ENCODE measurements at places on chromosomes 3 and 15. TPM values are rescaled to one million over a fixed set of nuclear protein-coding genes. Genes with fewer than 3 reads are reported as not detected.
A peak's percentile ranks its signal among the peaks of the same experiment; 100 is the strongest.

Gene SLC6A11
- total RNA-seq = not detected

DNA sequence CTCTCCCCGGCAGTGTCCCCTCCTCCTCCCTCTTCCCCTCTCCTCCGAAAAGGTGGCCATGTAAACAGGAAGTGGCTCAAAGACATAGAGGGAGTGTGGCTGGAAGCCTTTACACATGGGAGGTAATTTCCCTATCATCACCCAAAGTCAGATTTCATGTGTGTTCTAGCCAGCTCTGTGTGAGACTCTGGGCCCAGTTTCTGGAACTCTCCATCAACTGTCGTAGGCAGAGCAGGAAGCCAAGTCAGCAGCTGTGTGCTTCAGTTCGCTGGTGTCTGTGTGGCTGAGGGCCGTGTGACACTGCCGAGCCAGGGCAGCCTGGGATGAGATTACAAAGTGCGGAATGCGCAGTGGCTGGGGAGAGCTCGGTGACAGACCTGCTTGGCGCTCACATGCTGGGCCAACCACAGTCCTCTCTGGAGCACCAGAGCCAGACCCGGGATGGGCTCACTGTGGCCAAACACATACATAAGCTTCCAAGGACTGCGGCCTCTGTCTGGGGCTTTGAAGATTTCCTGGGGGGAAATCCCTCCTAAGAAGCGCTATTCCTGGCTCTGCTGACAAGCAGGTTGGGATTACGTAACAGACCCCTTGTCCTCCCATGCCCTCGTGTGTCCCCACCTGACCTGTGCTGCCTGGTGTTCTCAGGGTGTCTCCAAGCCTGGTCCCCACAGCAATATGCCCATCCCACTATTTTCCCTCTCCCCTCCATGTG, 50.7 kb downstream of the UMPS start:
- DNase-seq = no peak

Gene CAMKV
- 0.23 TPM for total RNA-seq

DNA sequence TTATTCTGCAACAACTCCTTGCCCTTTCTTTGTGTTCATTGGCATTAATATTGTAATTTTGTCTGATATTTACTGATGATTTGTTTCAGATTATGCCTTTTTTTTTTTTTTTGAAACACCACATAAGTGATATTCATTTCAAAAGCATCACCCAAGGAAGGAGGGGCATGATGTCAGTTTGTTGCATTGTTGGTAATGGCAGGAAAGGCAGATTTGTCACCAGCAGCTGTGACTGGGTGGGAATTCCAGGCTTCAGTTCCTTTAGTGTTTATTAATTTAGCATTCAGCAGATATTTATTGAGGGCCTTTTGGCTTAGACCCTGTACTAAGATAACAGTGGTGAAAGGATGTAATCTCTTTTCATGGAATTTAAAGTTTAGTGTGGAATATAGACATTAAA, 19.5 kb downstream of the SENP2 start:
- DNase-seq = no peak

DNA sequence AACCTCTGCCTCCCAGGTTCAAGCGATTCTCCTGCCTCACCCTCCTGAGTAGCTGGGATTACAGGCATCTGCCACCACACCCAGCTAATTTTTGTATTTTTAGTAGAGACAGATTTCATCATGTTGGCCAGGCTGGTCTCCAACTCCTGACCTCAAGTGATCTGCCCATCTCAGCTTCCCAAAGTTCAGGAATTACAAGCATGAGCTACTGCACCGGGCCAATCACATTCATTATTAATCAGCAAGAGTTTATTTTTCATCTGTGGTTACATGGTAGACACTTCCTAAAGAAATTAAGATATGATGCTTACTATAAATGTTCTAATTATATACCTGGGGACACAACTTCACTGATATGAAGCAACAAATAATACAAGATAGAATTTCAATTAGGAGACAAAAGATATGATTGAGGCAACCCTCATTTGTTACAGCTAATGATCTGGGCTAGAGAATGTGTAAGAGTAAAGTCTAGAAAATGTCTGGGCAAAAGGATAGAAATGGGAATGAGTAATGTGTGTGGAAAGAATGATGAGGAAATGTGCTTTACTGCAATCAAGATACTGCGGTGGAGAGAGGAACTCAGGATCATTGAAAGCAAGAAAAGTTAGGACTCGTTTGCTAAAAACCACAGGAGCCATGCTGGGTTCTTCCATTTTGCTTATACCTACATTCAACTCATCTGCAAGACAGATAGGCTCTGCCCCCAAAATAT, 366.8 kb downstream of the ZIC1 start:
- peak; percentile 16 for DNase-seq

DNA sequence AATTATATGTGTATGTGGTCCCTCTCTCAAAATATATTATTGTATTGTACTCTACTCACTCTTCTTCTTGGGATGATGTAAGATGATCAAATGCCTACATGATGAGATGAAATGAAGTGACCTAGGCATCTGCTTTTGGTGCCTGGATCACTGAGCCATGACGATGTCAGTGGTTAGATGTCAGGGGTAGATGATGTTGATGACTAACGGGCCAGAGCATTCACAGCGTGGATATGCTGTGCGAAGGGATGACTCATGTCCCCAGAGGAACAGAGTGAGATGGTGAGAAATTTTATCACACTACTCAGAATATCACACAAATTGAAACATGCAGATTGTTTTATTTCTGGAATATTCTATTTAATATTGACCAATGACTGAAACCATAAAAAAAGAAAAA, 233.9 kb upstream of the CADM2 start:
- peak; percentile 94 for DNase-seq

Gene ACVR2B
- 1.9 TPM for total RNA-seq

DNA sequence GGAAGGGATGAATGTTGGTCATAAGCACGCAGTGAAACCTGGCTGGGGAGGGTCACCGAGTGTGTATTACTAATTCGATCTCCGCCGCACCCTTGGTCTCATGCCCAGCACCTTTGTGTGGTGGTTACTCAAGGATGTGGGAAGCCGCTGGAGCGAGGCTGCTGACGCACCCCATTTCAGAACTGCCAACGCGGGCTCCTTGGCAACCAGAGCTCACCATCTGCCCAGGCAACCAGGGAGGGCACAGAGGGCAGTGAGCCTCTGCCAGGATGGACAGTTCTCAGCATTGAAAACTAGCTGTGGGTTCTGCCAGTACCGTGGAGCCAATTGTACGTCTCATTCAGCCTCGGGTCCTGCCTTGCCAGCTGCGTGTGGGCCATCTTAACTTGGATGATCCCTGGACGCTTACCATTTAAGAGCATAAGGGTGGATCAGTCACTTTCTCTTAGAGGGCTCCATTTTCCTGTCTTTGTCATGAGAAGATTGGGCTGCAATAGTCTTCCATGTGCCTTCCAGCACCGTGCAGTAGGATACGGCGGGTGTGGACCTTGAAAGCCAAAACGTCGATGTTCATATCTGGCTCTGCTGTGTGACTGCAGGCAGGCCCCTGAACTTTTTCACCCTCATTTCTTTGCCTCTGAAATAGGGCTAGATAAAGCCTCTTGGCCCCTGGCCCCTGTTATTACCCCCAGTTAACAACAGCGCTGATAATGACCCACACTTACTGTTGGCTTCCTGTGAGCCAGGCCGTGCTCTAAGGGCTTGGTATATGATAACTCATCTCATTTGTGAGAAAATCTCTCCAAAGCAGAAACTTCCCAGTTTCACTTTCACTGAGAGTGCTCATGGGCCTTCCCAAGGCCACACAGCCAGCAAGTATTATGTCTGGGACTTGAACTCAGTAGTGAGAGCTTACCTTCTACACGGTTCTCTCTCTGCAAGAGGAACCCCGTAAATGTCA, 238.8 kb downstream of the OPA1 start:
- peak; percentile 92 for DNase-seq

Gene MIX23
- total RNA-seq = 155 TPM

DNA sequence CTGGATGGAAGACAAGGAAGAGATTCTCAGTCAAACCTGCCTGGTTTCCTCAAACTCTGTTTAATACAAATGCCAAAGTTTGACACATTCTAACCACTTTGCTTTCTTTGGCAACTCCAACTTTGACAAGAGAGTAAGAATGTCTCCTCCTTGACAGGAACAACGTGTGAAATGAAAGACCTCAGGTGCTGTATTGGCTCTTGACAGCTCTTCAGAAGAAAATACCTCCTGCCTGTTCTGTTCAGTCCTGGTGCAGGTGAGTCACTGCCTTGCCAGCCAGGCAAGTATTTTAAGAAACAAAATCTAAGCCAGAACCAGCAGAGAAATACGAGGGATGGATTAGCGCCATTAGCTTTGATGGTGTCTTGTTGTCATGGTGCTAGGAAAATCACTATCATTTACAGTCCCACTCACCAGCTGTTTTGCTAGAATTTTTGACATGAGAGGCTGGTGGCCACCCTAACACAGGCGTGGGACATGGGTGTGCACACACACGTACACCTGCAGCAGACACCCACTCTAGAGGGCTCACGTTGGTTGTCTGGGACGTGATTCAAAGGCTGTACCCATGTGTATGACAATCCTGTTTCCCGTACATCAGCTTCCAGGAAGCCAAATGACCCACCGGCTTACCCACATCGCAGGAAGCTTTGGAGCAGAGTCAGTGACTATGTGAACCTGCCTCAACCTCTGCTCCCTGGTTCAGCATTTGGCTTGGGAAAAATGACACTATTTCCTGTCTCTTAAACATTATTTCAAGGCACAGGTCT, 60.4 kb downstream of the CCNL1 start:
- no peak for DNase-seq

- no peak for DNase-seq
These were observed 312.4 kb upstream of the SEMA6D start for GRCh38 chr15:47404877-47405276.

DNA sequence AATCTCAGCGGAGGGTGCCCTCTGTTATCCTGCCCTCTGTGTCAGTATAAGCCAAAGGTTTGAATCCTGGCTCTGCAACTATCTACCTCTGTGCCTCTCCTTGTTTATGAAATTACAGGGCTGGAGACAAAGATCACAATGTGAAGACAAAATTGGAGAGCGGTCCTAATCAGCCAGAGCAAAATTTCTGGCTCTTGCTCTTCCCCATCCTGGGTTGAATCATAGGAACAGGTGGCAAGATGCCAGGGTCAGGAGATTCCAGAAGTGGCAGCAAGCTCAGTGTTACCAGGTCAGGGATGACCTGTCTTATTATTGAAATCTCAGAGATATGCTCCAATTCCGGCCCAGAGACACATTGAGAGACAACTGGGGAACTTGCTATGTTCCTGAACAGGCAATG, 2.3 kb upstream of the CCR2 start:
- DNase-seq = no peak

DNA sequence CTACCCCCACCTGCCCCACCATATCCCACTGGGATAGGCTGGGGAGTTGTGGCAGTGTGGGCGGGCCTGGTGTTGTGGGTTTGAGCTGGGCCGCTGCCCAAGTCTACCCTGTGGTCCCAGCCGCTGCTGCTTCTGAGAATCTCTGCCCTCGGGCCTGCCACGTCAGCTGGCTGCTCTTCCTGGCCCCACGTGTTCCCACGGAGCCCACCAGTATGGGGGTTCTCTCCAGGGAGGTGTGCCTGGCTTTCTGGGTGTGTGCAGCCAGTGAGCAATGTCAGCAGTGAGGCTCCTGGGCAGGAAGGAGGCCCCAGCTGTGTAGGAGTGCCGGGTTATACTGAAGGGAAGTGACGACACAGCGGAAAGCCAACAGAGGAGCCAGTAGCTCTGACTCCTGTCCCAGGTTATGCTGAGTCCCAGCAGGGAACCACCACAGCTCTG, 10.5 kb downstream of the GNAI2 start:
- peak; percentile 99 for DNase-seq

DNA sequence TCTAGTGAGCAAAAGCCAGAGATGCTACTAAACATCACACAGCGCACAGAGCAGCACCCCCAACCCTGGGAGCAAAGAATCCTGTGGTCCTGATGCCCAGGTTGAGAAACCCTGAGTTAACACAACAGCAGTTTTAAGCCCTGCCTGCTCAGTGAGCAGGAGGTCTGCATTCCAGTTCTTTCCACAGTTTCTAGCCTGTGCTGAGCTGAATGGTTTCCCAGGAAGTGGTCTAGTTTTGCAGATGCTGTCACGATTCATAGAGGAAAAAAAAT, 171.1 kb upstream of the PROK2 start:
- DNase-seq = no peak

DNA sequence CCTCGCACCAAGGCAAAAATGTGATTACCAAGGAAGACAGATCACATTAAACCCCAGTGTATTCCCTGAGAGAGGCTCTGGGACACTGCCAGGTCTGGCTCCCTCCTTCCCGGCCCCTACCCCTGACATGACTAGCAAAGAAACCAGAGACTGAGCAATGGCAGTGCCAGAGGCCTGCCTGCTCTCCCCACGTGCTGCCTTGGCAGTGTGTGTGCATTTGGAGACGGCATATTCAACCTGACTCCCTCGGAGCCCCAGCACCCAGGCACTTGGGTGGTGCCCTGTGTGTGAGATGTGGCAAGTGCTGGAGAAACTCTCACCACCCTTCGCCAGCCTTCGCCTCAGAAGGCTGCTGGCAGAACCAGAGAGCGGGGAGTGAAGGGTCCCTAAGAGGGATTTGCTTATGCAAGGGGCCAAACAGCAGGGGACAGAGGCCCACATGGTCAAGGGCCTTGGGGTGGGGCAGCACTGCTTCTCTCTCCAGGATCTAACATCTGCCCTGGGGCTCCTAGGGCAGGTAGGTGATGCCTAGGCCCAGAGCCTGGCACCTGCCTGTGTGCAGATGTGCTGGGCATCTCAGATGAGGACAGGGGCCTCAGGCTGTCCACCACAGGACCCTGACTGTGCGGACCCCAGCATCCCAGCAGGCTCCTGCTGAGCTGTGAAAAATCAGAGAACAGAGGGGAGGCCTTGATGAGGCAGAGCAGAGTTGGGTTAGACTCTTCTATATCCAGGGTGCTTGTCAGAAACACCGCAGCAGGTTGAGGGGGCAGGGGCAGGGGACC, 23.6 kb upstream of the PLXNA1 start:
- no peak for DNase-seq

- DNase-seq = no peak
These were observed 49.0 kb upstream of the FGD5 start for GRCh38 chr3:14769544-14770325.

DNA sequence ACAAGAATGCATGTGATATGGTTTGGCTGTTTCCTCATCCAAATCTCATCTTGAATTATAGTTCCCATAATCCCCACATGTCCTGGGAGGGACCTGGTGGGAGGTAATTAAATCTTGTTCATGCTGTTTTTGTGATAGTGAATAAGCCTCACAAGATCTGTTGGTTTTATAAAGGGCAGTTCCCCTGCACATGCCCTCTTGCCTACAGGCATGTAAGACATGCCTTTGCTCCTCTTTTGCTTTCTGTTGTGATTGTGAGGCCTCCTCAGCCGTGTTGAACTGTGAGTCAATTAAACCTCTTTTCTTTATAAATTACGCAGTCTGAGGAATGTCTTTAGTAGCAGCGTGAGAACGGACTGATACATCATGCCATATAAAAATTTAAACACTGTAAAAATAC, 1537.0 kb downstream of the OTOL1 start:
- no peak for DNase-seq

DNA sequence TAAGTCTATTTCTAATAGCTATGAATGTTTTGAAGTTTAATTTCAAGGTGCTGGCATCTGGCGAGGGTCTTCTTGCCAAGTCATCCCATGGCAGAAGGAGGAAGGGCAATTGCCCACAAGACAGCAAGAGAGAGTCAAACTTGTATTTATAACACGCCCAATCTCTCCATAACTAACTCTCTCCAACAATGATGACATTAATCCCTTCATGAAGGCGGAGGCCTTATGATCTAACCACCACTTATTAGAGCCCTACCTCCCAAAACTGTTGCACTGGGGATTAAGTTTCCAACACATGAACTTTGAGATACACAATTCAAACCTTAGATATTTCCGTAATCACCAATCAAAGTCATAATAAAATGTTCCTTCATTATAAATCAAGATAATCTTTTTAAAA, 406.9 kb downstream of the CNTN6 start:
- no peak for DNase-seq
